ENCODE measurements at places on chromosomes 3 and 15. TPM values are rescaled to one million over a fixed set of nuclear protein-coding genes. Genes with fewer than 3 reads are reported as not detected.

Gene B3GALNT1
- 0.39 TPM for total RNA-seq

Gene STARD5
- total RNA-seq: 3.4 TPM

DNA sequence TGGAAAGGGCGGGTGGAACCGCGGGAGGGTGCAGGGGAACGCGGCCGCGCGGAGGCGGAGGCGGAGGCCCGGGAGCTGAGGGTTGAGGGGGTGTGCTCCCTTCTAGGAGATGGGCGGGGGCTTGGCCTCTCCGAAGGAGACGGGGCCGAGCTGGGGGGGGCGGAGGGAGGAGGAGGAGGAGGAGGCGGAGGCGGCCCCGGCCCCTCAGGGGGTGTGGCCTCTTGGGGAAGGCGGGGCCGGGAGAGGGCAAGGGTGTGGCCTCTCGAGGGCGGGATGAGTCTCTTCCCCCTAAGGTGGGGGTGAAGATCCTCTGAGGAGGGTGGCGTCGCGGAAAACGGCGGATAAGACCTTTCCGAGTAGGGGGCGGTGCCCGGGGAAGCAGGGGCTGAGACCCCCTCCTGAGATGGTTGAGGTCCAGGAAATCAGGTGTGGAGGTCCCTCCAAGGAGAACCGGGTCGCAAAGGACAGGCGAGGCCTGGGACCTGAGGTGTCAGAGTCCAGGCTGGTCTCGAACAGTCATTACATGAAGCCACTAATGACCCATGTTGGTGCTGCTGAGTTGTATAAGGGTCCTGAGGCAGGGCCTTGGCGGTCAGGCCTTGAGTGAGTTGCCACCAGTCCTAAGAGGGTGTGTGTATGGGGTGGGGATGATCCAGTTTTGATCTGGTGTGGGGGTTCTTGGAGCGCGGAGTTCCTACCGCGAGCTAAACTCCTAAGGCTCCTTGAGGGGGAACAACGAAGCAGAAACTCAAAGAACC lies 759 bp downstream of the WDR6 start:
- H3K4me1 ChIP-seq: peaks cover 28% of the 10 kb centered on the region
- H3K36me3 ChIP-seq: peaks cover 15% of the 10 kb centered on the region
- peak; percentile 78 for DNase-seq
- H3K27ac ChIP-seq: peak overlapping the region; percentile 98

Gene CHST13
- not detected for total RNA-seq

Gene GASK1A
- not detected for total RNA-seq

Gene FAM131A
- 11.5 TPM for total RNA-seq

Gene ZBTB20
- total RNA-seq: 7.8 TPM

Gene SOX14
- not detected for total RNA-seq

- no peak overlapping the region for H3K27ac ChIP-seq
- peak overlapping the region; percentile 78 for H3K4me3 ChIP-seq
- no peak for DNase-seq
- H3K4me1 ChIP-seq: peaks cover 14% of the 10 kb centered on the region
Measured at GRCh38 chr3:88188436-88188835, 38.7 kb downstream of the C3orf38 start.

DNA sequence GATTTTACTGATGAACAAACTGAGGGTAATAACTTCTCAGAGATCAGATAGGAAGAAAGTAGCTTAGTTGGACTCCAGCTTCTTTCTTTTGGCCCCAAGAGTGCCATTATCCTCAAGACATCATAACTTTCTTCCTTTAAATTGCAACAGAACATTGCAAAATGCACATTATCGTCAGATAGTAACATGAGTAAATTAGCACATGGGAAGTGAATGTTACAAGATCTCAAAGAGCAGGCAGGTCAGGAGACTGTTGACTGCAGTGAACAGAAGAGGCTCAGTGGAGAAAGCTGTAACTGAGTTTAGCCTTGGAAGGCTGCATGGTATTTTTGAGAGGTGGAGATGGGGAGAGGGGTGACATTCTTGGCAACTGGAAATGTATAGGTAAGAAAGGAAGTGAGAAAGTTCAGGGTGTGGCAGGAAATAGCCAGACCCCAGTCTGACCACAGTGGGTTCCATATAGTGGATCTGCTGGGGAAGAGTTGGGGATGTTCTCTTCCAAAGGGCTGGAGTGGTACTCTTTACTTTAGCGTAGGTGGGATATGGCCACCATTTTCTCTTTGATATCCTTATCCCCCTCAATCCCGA lies 307.7 kb downstream of the RPLP1 start:
- peak overlapping the region; percentile 73 for H3K27ac ChIP-seq
- peak overlapping the region; percentile 9 for H3K4me3 ChIP-seq

Gene PIAS1
- total RNA-seq: 26.6 TPM

DNA sequence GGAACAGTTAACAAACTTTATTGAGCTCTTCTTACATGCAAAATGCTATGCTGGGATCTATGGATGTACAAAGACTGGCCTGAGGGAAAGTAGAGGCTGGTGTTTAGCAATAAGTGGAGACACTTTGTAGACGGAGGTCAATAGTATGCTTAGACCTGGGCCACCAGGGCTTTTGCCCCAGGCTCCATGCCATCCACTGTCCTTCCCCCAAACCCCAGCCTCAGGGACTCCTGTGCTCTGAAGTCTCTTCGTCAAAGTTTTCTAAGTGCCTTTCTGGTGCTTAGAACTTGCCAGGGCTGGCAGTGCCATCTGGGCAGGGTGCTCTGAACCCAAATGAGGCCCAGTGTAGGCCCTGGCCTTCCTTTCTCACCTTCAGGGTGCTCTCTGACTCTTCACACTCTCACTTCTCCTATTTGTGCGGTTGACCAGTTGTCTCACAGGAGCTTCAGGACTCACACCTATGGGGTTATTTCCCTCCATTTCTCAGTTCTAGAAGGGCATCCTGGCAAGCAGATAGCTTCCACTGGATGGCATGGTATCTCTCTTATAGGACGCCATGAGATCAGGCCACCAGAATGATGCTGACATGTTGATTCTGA lies 21.8 kb upstream of the KCNAB1 start:
- H3K4me1 ChIP-seq: no peaks in the 10 kb centered on the region
- DNase-seq: no peak
- no peaks in the 10 kb centered on the region for H3K27me3 ChIP-seq
- H3K36me3 ChIP-seq: no peaks in the 10 kb centered on the region
- no peak overlapping the region for H3K27ac ChIP-seq

- H3K36me3 ChIP-seq: no peaks in the 10 kb centered on the region
- H3K4me3 ChIP-seq: no peak overlapping the region
- no peak for DNase-seq
- no peak overlapping the region for H3K27ac ChIP-seq
Measured at GRCh38 chr15:96086164-96086563, 244.3 kb upstream of the NR2F2 start.

GRCh38 chr3:155416500-155417118 lies 123.1 kb upstream of the STRIT1 start:
- no peaks in the 10 kb centered on the region for H3K36me3 ChIP-seq
- peaks cover 40% of the 10 kb centered on the region for H3K4me1 ChIP-seq
- peak; percentile 57 for DNase-seq
- no peak overlapping the region for H3K4me3 ChIP-seq
- H3K27ac ChIP-seq: peak overlapping the region; percentile 69

- no peak overlapping the region for H3K27ac ChIP-seq
- H3K4me1 ChIP-seq: peaks cover 32% of the 10 kb centered on the region
- peaks cover 10% of the 10 kb centered on the region for H3K27me3 ChIP-seq
- no peaks in the 10 kb centered on the region for H3K36me3 ChIP-seq
- DNase-seq: no peak
Measured at GRCh38 chr3:186316666-186317260, 45.3 kb downstream of the DGKG start.

DNA sequence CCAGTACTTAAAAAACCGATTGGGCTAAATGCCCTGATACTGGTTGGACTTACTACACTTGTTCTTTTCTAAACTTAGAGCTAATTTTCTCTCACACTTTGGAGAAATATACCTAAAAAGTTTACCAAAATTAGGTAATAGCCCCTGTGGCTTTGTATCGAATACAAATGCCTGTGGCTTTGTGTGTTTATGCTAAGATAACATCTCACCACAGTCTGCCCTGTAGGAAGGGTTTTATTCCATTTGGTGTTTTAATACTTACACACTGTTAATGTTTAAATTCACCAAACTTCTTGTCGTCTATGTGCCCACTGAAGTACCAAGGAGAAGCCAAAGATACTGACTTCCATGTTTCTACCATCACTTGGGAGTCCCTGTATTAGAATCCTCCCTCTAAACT lies 66.4 kb downstream of the BCHE start:
- H3K27me3 ChIP-seq: no peaks in the 10 kb centered on the region
- H3K4me3 ChIP-seq: no peak overlapping the region
- DNase-seq: no peak
- no peak overlapping the region for H3K27ac ChIP-seq
- H3K4me1 ChIP-seq: no peaks in the 10 kb centered on the region

Gene LMOD3
- not detected for total RNA-seq

Gene PXYLP1
- 4.5 TPM for total RNA-seq

GRCh38 chr3:59040902-59041301 lies 8.9 kb downstream of the CFAP20DC start:
- no peak for DNase-seq
- no peak overlapping the region for H3K4me3 ChIP-seq
- no peaks in the 10 kb centered on the region for H3K27me3 ChIP-seq
- no peaks in the 10 kb centered on the region for H3K4me1 ChIP-seq
- H3K27ac ChIP-seq: no peak overlapping the region

- H3K4me3 ChIP-seq: no peak overlapping the region
- H3K27me3 ChIP-seq: peaks cover 2% of the 10 kb centered on the region
- no peaks in the 10 kb centered on the region for H3K4me1 ChIP-seq
- DNase-seq: no peak
Measured at GRCh38 chr3:25153561-25153960, 274.5 kb upstream of the RARB start.

DNA sequence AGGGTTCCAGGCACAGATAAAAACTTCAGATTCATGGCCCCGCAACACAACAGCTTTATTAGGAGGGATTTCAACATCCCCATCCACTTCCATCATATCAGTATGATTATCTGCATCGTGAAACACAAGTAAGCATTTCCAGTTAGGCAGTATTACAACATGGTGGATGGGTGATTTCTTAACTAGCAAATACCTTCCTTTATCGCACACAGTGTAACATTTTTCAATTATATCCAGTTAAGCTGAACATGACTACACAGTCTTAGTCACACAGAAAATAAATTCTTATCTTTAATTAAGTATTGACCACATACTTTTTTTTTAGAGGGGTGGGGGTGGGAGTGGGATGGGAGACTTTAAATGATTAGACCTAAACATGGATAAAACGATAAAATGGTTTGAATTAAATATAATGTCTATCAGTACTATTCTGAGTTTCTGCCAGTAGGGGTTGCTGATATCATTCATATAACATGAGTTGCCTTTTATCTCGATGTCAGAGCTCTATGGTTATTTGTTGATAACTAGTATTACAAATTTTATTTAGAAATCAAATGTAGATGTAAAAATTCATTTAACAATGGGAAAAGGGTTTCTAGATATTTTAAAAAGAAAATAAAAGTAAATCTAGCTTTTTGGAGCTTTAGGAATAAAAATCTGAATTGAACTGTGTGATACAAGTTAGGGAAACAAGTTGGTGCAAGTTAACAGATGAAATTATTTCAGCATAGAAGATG lies 146.6 kb downstream of the TBL1XR1 start:
- H3K27ac ChIP-seq: no peak overlapping the region
- peak; percentile 42 for DNase-seq
- H3K36me3 ChIP-seq: peaks cover 21% of the 10 kb centered on the region

- peaks cover 6% of the 10 kb centered on the region for H3K27me3 ChIP-seq
- 0 out of 2 replicates have a peak, but pooled peaks cover under 1% of the 10 kb centered on the region for H3K36me3 ChIP-seq
- no peak for DNase-seq
- H3K27ac ChIP-seq: no peak overlapping the region
- peaks cover 58% of the 10 kb centered on the region for H3K4me1 ChIP-seq
Measured at GRCh38 chr15:98782801-98783200, 134.5 kb downstream of the IGF1R start.

Gene RPP25
- total RNA-seq: 0.76 TPM

DNA sequence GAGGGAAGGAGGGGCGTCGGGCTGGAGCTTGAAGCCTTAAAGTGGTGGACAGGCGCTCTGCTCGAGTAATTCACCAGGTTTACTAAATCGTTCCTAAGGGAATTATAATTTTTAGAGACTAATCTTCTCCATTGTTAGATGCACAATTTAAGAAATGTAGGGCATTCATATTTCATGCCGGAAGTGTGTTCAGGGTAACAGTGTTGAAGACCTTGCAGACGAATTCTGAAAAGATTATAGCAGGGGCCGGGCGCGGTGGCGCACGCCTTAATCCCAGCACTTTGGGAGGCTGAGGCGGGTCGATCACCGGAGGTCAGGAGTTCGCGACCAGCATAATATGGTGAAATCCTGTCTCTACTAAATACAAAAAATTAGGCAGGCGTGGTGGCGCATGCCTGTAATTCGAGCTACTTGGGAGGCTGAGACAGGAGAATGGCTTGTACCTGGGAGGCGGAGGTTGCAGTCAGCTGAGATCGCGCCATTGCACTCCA lies 365 bp upstream of the GTF2A2 start:
- no peaks in the 10 kb centered on the region for H3K27me3 ChIP-seq
- DNase-seq: no peak
- no peaks in the 10 kb centered on the region for H3K4me1 ChIP-seq
- H3K4me3 ChIP-seq: no peak overlapping the region

Gene ANAPC13
- 149 TPM for total RNA-seq

DNA sequence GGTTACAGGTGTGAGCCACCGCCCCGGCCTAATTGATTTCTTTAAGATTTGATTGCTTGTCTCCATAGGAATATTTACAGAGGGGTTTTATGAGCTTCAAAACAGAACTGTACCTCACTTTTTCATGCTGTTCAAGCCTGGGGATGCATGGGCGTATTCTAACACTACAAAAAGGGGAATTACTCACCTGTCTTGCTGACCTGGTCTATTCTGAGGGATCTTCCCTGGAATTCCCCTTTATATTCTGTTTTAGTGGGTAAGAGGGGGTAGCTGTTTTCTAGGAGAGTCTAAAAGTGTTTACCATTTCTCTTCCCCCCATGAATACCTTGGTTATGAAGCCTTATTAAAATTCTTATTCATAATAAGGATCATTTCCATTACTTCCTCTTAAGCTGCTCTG lies 48.1 kb downstream of the NME9 start:
- H3K4me3 ChIP-seq: no peak overlapping the region
- no peak for DNase-seq
- no peak overlapping the region for H3K27ac ChIP-seq
- no peaks in the 10 kb centered on the region for H3K36me3 ChIP-seq
- no peaks in the 10 kb centered on the region for H3K27me3 ChIP-seq
- no peaks in the 10 kb centered on the region for H3K4me1 ChIP-seq

GRCh38 chr15:59998950-59999611 lies 5.0 kb upstream of the FOXB1 start:
- H3K4me1 ChIP-seq: no peaks in the 10 kb centered on the region
- no peaks in the 10 kb centered on the region for H3K36me3 ChIP-seq
- DNase-seq: no peak
- H3K27me3 ChIP-seq: peaks cover 79% of the 10 kb centered on the region
- H3K4me3 ChIP-seq: no peak overlapping the region
- no peak overlapping the region for H3K27ac ChIP-seq

DNA sequence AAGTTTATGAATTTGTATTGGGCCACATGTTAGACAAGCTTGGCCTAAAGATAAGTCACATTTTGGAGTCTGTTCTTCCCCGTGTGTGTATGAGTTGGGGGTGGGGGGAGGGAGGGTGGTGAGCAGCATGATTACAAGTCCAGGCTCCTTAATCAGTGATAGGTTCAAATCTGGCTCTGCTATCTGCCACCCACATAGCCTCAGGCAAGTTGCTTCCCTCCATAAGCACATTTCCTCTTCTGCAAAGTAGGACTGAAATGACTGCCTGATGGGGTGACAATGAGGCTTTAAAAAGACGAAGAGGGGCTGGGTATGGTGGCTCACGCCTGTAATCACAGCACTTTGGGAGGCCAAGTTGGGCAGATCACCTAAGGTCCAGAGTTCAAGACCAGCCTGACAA lies 1.1 kb upstream of the SPATA12 start:
- no peak for DNase-seq
- H3K4me1 ChIP-seq: peaks cover 9% of the 10 kb centered on the region
- no peaks in the 10 kb centered on the region for H3K36me3 ChIP-seq
- no peak overlapping the region for H3K4me3 ChIP-seq
- H3K27ac ChIP-seq: no peak overlapping the region
